Stimulated activated CD8-positive, alpha-beta memory T cell treated with anti-CD3 and anti-CD28 coated beads, Interleukin-15, amount 100 ng/mL, for 1 hour (primary cell): ENCODE measurements at places on chromosomes 1 and 21.

GRCh38 chr1:84973498-84974334 is 23.2 kb downstream of the MCOLN2 start:
- DNase-seq, result no peak

DNA sequence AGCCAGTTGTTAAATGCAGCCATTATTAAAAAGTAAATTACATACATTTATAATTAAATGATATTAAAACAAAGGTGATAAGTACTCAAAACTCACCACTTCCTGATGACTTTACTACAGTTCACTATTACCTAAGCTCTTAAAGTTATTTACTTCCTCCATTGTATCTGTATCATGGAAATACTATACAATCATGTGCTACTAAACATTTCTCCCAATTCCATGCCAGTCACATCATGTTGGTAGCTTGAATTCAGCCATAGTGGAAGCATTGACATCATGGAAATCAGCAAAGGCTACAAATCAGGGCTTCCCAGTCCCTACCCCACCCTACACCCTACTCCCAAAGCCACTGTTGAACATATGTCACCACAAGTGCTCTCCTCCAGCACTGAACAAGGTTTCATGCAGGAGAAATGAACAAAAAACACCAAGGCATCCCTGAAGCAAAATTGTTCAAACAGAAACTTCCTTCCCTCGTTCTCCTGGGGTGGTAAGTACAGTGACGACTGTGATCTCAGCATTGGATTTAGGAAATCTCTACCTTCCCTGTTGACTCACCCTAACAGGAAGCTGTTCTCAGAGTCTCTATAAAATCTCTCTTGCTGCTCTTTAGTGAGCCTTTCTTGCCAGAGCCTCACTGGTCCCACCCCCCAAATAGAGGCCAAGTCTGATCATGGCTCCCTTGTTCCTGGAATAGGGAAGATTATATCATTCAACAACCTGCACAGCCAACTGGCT is 12.7 kb downstream of the VSIG8 start:
- DNase-seq, result no peak

DNA sequence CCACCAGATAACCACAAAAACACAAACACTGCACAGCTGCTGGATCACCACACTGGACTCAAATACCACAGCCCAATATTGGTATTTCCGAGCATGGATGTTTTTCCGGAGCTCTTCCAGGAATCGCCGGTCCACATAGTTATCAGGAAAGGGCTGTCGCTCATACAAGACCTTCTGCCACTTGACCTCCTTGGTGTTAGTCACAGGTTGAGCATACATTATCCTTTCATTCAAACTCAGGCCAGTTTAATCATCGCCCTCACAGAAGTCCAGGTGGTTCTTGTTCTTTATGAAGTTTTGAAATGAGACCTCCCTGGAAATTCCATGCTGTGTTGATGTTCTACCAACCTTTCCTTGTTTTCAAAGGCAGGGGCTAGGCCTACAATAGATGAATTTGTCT is 1.5 kb downstream of the PIGC start:
- no peak for DNase-seq

DNA sequence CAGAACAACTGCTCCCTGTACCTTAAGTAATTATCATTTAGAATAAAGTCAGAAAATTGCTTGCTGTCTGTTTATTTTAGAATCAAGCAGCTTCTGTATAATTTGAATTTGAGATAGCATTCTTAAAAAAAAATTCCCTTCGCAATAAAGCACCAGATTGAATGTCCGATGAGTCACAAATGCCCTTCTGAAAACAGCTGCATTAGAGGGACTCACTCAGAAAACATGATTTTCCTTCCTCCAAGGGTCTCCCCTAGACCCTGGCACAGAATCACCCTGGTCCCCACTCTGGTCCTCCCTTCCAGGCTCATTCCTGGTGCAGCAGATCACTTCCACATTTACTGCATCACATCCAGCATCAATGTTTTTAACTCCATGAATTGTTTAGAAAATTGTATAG is 471.1 kb upstream of the VAMP3 start:
- no peak for DNase-seq

- DNase-seq, result no peak
Measured at GRCh38 chr21:34180407-34180806, 107.0 kb downstream of the MRPS6 start.

- no peak for DNase-seq
Measured at GRCh38 chr1:52150946-52151345, 9.1 kb downstream of the ZFYVE9 start.

DNA sequence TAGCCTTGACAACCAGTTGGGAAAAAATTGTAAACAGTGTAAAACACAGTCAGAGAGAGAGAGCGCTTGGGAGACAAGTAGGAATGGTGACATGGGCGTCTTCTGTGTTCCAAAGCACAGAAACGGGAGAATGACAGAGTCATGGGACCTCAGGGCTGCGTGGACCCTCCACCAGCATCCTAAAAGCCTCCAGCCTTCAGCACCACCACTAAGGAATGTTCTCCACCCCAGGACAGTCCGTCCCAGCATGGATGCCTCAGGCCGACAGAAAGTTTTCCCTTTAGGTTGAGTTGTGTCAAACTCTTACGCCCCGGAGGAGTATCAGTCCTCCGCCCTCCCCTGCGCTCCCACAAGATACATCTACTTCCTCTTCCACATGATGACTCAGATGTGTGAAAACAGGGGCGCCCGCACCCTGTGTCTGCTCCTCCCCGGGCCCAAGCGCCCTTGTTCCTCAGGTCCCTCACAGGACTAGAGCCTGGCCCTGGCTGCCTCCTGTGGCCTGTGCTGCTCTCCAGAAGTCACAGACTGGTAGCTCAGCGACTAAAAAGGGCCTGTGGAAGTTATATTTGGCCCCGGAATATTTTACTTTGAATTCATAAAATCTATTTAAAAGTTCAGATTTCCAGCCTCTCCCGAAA is 63.9 kb upstream of the EFHD2 start:
- peak; percentile 7 for DNase-seq

DNA sequence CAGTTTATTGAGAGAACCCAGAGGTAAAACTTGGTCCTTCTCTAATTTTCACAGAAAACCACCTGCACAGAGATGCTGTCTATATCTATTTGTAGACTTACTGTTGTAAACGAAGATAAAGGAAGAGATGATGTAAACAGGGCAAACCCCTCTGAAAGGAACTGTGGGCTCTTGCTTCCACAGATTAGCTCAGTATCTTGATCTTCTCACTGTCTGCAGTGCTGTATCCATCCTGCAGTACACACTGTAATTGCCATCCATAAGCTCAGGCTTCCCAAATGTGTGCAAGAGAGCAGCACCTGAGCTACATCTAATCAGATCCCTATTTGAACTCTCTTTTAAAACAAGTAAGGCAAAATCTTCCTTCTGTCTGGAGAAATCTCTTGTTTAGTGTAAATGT is 16.6 kb upstream of the RWDD3 start:
- DNase-seq, result no peak

DNA sequence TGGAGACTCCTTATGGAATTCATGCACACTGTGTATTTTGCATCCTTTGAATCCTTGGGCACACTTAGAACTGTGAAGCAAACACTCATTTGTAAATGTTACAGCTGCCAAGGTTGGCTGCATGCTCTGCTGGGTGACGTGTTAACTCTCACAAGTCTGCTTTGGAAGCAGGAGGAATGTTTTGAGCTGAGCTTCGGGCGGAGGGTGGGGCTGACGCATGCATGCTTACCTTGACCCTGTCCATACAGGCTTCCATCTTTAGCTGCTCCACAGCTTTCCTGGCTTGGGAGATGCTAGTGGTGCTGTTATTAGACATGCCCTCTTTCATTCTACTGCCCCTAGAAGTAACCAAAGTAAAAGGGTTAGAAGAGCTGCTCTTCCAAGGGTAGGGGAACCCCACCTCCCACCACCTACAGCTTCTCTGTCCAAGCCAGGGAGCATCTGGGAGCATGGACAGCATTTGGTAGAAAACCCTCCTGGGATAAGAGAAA is 66.0 kb downstream of the GNG4 start:
- DNase-seq, result no peak

- no peak for DNase-seq
Measured at GRCh38 chr1:53411541-53412152, 47.6 kb upstream of the DMRTB1 start.

GRCh38 chr1:234603221-234604204 is 6.5 kb downstream of the IRF2BP2 start:
- no peak for DNase-seq

GRCh38 chr1:64062941-64063581 is 140.4 kb upstream of the UBE2U start:
- DNase-seq, result no peak

DNA sequence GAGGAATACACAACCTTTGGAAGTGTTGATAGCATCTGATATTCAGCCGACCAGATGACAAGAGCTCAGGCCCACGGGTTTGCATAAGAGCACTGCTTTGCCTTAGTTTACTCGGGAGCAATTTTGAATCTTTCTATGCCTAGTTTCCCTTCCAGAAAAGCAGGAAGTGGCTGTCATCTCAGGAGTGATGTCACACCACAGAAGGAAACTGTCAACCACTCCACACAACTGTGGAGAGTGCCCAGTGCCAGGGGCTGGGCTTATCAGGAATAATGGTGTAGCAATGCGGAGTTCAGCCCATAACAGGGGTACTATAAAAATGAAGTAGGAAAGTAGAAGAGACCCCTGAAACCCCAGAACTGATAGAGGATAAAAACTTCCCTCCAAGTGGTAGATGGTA is 28.4 kb downstream of the NTPCR start:
- DNase-seq, result no peak

DNA sequence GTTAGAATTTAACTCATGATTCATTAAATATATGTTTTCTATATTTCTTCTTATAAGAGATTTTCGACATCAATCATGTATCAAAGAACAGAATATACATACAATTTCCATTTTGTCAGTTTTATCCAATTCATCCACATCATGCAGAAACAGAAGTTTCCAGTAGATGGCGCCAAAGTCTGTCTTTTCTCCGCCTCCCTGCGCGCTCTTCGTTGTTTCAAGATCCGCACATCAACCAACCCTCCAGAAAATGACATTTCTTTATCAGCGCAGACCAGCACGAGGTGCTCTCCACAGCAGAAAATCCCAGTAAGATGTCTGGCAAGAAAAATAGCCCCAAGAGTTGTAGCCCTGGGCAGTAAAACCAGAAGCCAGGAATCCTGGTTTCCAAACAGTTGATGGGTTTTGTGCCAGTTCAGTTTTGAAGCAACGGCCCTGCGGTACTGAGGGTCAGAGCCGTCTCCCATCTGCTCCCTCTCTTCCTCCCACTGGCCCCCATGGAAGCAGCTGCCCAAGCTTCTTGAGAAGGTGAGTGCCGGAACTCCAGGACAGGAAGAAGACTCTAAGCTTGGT is 38.6 kb upstream of the GPR137B start:
- DNase-seq, result peak; percentile 53

- no peak for DNase-seq
Measured at GRCh38 chr1:203146042-203146369, 18.5 kb downstream of the ADORA1 start.

GRCh38 chr21:45324489-45325205 is 37.0 kb upstream of the POFUT2 start:
- no peak for DNase-seq

DNA sequence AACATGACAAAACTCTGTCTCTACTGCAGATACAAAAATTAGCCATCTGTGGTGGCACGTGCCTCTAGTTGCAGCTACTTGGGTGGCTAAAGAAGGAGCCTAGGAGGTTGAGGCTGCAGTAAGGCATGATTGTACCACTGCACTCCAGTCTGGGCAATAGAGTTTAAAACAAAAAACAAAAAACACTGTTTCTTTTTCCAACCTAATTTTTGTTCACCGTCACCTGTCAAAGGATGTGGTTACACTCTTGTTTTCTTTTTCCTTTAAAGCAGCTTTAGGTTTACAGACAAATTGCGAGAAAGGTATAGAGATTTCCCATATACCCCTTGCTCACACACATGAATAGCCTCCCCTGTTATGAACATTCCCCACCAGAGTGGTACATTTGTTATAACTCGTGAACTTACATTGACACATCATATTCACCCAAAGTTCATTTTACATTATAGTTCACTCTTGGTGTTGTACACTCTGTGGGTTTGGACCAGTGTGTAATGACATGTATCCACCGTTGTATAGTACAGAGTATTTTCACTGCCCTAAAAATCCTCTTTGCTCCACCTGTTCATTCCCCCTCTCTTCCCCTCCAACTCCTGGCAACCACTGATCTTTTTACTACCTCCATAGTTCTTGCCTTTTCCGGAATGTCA is 26.2 kb downstream of the SMG7 start:
- no peak for DNase-seq

DNA sequence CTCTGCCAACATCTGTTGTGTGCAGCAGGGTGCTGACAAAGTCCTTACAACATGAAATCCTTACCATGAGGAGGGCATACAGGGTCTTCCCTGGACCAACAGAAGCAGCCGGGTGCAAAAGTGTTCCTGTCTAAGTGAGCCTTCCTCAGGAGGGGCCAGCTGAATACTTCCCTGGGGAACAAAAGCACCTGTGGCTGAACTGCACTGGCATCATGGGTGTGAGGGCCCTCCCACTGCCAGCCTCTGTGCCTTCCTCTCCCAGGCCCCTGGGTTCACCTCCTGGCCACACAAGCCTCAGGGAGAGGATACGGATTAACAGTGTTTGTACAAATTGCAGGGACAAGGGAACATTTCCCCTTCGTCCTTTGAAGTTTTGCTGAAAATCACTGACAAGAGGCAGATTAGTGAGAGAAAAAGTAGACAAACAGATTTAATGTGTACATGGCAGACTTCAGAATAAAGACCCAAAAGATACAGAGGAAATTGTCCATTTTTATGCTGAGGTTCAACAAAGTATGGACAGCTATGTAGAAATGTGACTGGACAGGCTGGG is 91.0 kb upstream of the PPM1J start:
- no peak for DNase-seq

DNA sequence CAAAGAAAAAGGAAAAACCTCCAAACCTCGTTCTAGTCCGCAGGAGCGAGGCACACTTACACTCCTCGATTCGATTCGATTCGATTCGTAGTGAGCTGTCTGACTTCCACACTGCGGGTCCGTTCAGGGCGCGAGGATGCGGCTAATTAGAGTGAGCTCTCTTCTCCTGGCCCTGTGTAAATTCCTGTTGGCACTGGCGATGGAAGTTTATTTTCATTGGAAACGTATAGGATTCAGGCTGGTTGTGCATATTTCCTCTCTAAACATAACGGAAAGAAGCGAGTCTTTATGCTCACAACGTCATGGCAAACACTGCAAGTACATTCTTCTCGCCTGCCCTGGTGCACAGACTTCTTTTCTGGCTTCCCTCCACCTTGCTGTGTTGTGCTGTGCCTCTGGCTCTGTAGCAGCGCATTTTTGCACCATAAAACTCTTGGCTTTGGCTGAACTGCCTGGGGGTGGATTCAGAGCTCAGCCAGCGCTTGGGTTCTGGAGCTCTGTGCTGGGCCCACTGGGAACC is 2.7 kb downstream of the HUNK start:
- no peak for DNase-seq
